ENCODE measurements at places on chromosomes 12 and 14. TPM values are rescaled to one million over a fixed set of nuclear protein-coding genes. Genes with fewer than 3 reads are reported as not detected.

DNA sequence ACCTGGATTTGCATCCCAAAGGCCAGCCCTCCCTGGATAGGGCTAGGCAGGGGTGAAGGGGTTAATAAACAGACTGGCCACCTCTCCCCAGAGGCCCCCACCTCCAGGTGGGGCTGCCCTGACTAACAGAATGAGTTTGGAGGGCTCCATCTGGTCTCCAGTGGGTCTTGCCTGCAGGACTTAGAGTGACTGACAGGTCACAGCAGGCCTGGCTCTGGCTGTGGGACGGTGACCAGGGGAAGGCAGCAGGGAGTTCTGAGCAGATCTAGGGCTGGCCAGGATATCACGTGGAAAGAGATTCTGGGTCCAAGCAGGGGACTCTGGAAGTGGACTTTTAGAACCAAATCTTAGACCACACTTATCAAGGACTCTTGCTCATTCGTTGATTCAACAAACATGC, 40.9 kb upstream of the LHX5 start:
- H3K27ac ChIP-seq, result no peak overlapping the region
- H3K36me3 ChIP-seq, result no peaks in the 10 kb centered on the region
- H3K4me3 ChIP-seq, result no peak overlapping the region
- no peaks in the 10 kb centered on the region for H3K4me1 ChIP-seq
- peaks cover 6% of the 10 kb centered on the region for H3K27me3 ChIP-seq

DNA sequence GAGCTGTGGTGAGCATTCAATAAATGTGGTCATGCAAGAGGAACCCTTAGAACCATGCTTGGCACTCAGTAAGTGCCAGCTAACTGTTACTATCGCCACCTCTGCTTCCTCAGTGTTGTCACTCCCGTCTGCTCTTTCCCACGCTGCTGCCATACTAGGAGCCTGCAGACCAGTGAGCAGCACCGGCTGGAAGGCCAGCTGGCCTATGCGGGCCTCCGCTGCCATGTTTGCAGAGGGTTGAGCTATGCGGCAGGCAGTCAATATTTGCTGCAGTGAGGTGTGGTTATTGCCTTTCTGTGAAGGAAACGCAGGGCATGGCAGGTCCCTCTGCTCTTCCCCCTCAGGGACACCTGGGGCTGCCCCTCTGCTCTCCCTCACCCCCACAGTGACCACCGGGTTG, 13.0 kb downstream of the KMT5A start:
- peaks cover 59% of the 10 kb centered on the region for H3K36me3 ChIP-seq
- no peak for DNase-seq
- H3K4me3 ChIP-seq, result no peak overlapping the region
- H3K4me1 ChIP-seq, result no peaks in the 10 kb centered on the region
- H3K27ac ChIP-seq, result no peak overlapping the region

Gene KSR2
- 0.02 TPM for total RNA-seq

- no peaks in the 10 kb centered on the region for H3K36me3 ChIP-seq
- H3K4me3 ChIP-seq, result no peak overlapping the region
- H3K27me3 ChIP-seq, result no peaks in the 10 kb centered on the region
These were observed 25.6 kb upstream of the CHPT1 start for GRCh38 chr12:101671833-101672232.

DNA sequence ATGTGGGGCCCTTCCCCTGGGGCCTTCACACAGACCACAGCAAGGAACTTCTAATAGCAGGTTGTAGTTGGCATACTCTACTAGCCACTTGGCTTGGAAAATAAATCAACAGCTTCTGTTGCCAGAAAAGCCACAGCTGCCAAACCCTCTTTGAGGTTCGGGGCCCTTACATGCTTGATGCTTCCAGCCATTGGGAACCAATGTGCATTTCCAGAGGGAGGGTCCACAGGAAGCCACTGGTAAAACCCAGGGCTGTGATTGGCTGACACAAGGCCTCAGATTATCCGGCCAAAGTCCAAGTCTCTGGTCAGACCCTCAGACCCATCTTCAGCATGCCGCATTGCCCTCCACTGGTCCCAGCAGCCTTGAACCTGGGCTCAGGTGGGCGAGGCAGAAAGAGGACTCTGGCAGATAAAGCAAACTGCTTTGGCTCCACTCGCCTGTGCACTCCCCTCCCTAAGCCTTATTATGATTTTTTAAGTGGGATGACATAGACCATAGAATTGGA, 214.4 kb downstream of the BCL11B start:
- no peaks in the 10 kb centered on the region for H3K4me1 ChIP-seq
- no peak overlapping the region for H3K27ac ChIP-seq
- DNase-seq, result no peak
- no peaks in the 10 kb centered on the region for H3K27me3 ChIP-seq

DNA sequence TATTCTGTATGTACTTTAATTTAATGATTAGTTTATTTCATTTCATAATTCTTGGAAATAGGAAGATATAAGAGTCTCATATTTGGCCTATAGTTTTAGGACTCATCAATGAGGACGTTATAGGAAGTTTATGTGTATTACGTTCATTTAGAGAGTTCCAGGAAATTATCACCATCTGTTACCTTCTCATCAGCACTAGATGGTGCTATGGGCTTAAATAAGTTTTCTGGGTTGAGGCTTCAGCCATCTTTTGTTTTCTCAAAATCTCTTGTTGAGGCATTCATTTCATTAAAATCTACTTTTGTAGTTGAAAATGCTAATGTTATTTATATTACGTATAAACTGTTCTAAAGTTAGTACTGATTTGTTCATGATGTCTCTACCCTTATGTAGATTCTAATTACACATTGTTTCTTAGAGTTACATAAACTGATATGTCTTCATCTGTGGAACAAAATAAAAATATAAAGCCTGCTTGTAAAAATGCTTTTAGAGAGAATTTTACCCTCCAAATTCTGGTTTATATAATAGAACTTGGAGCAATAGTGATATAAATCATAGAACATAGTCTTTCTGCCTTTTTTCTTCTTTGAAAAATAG, 89.2 kb downstream of the CFAP54 start:
- H3K4me3 ChIP-seq, result no peak overlapping the region
- no peaks in the 10 kb centered on the region for H3K4me1 ChIP-seq
- no peaks in the 10 kb centered on the region for H3K27me3 ChIP-seq

- no peaks in the 10 kb centered on the region for H3K36me3 ChIP-seq
- DNase-seq, result no peak
- H3K4me3 ChIP-seq, result no peak overlapping the region
- no peak overlapping the region for H3K27ac ChIP-seq
- no peaks in the 10 kb centered on the region for H3K27me3 ChIP-seq
These were observed 272.3 kb upstream of the AMIGO2 start for GRCh38 chr12:47352067-47352466.

- H3K27ac ChIP-seq, result peak overlapping the region; percentile 96
- peaks cover 21% of the 10 kb centered on the region for H3K4me1 ChIP-seq
- H3K36me3 ChIP-seq, result no peaks in the 10 kb centered on the region
These were observed 369 bp downstream of the DEPDC4 start for GRCh38 chr12:100266585-100266834.

Gene SMIM41
- not detected for total RNA-seq

GRCh38 chr12:102816816-102817434, 100.1 kb downstream of the PAH start:
- no peaks in the 10 kb centered on the region for H3K36me3 ChIP-seq
- no peak for DNase-seq

GRCh38 chr12:19457561-19457960, 18.3 kb downstream of the AEBP2 start:
- H3K4me3 ChIP-seq, result no peak overlapping the region
- H3K4me1 ChIP-seq, result no peaks in the 10 kb centered on the region
- no peaks in the 10 kb centered on the region for H3K27me3 ChIP-seq
- no peaks in the 10 kb centered on the region for H3K36me3 ChIP-seq

DNA sequence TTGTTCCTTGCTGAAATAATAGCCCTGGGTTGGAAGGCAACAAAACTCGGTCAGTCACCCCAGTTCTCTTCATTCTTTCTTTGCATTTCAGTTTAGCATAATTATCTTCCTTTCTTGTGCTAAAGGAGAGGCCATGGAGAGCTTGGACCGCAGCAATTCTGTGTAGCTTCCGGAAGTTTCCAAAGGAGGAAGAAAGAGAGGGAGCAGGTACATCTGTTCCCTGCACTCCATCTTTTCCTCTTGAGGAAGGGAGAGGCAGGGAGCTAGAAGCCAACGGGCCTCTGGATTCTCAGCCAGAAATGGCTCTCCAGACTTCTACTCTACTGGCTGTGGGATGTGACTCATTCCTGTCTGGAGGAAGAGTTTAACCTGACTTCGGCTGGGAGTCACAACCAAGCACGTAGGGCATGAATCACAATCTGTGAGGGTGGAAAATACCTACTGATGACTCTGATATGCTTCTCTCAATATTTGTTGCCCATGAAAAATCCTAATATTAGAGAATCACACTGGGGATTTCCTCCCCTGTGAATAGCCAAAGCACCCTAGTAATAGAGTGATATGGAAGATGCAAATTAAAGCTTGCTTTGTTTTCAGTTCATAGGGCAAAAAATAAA, 17.0 kb downstream of the ANO6 start:
- H3K27me3 ChIP-seq, result no peaks in the 10 kb centered on the region
- peak overlapping the region; percentile 1 for H3K27ac ChIP-seq
- no peaks in the 10 kb centered on the region for H3K4me1 ChIP-seq
- no peaks in the 10 kb centered on the region for H3K36me3 ChIP-seq

- no peak overlapping the region for H3K27ac ChIP-seq
- no peaks in the 10 kb centered on the region for H3K27me3 ChIP-seq
- no peak for DNase-seq
- H3K4me1 ChIP-seq, result no peaks in the 10 kb centered on the region
- H3K36me3 ChIP-seq, result no peaks in the 10 kb centered on the region
- no peak overlapping the region for H3K4me3 ChIP-seq
These were observed 248.3 kb upstream of the STXBP6 start for GRCh38 chr14:25298238-25298637.

Gene CARMIL3
- total RNA-seq, result 1.9 TPM

DNA sequence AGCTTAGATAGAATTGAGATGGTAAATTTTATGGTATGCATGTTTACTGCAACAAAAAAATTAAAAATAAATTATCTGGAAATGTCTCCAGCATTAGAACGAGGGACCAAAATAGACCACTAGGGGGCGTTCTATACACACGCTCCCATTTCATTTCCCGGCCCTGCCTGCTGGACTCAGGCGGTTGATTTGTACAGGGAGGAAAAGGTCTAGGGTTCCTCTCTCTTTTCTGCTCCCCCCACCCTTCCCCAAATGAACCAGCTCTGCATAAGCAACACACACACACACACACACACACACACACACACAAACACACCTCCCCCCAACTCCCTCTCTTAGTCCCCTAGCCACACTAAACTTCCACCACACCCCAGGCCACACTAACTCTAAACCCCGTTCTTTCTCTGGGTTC, 7.8 kb upstream of the DTX1 start:
- H3K4me3 ChIP-seq, result no peak overlapping the region
- no peak for DNase-seq

- DNase-seq, result peak; percentile 88
- H3K27me3 ChIP-seq, result no peaks in the 10 kb centered on the region
- no peaks in the 10 kb centered on the region for H3K36me3 ChIP-seq
- H3K4me1 ChIP-seq, result peaks cover 7% of the 10 kb centered on the region
- no peak overlapping the region for H3K4me3 ChIP-seq
These were observed 27.0 kb downstream of the RIN3 start for GRCh38 chr14:92540472-92541048.

Gene PLA2G1B
- total RNA-seq, result not detected

DNA sequence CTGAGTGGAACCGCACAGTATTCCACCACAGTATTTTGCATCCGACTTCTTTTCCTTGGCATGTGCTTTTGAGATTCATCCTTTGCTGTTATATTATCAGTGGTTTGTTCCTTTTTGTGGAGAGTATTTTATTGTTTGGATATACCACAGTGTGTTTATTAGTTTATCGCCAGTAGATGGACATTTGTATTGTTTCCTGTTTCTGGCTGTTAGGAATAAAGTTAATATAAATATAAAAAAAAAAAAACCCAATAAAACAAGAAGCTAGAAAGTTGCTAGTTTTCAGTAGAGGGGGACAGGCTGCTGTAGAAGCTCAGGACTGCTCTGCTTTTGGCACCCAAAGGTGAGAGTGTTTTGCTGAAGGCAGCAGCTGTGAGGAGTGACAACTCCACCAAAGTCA, 62.0 kb upstream of the EEA1 start:
- H3K27me3 ChIP-seq, result no peaks in the 10 kb centered on the region
- no peaks in the 10 kb centered on the region for H3K36me3 ChIP-seq
- DNase-seq, result no peak
- H3K4me3 ChIP-seq, result no peak overlapping the region
- H3K4me1 ChIP-seq, result no peaks in the 10 kb centered on the region

- no peaks in the 10 kb centered on the region for H3K36me3 ChIP-seq
- H3K4me3 ChIP-seq, result no peak overlapping the region
- no peak overlapping the region for H3K27ac ChIP-seq
- no peaks in the 10 kb centered on the region for H3K4me1 ChIP-seq
- no peak for DNase-seq
- no peaks in the 10 kb centered on the region for H3K27me3 ChIP-seq
These were observed 457.7 kb upstream of the TMEM132C start for GRCh38 chr12:127809275-127809674.

DNA sequence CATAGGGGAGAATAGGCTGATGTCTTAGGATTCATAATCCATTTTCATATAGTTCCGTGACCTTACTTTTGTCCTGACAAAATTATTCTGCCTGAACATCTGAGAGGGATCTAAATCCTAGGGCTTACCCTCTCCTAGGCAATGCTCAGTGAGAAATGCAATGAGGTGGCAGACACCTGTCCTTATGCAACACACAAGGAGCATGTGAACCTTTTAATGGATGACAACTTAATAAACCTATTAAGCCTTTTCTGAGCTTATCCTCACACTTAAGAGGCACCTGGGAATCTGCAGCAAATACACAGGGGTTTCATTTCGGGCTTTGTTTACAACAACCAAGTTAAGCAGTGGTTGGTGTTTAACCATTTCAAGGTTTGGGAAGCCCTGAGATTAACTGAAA, 24.6 kb downstream of the SINHCAF start:
- H3K36me3 ChIP-seq, result peaks cover 2% of the 10 kb centered on the region
- no peaks in the 10 kb centered on the region for H3K4me1 ChIP-seq
- no peak overlapping the region for H3K27ac ChIP-seq

DNA sequence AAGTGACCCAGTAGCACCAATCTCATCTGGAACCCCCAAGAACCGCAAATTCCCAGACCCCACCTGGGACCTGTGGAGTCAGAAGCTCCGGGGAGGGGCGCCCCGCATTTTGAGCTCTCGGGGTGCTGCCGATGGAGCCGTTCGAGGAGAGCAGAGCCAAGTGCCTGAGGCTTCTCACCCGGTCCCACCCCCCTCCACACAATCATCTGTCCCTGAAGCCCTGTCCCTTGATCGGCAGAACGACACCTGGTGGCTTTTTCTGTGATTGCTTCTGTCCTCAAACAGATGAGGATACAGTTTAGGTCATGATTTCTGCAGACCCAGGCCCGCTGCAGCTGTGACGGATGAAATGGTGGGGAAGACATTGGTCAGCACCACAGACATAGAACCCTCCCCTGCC, 74.7 kb downstream of the NOC4L start:
- no peaks in the 10 kb centered on the region for H3K36me3 ChIP-seq
- DNase-seq, result no peak
- H3K4me1 ChIP-seq, result no peaks in the 10 kb centered on the region
- H3K27me3 ChIP-seq, result no peaks in the 10 kb centered on the region

Gene SLC38A2
- 77.0 TPM for total RNA-seq

Gene NUP37
- 7.5 TPM for total RNA-seq

Measured in right lobe of liver (tissue), 6 donors.